ENCODE measurements at places on chromosomes 1 and 21. TPM values are rescaled to one million over a fixed set of nuclear protein-coding genes. Genes with fewer than 3 reads are reported as not detected.
A peak's percentile ranks its signal among the peaks of the same experiment; 100 is the strongest.

TRIM46 gene
- 0.10 TPM for total RNA-seq

- H3K4me1 ChIP-seq, result peaks cover 39% of the 10 kb centered on the region
- peak; percentile 50 for DNase-seq
- H3K36me3 ChIP-seq, result no peaks in the 10 kb centered on the region
- H3K27ac ChIP-seq, result peak overlapping the region; percentile 84
- H3K27me3 ChIP-seq, result no peaks in the 10 kb centered on the region
- H3K4me3 ChIP-seq, result no peak overlapping the region
These were observed 40.6 kb upstream of the CLIC4 start for GRCh38 chr1:24704411-24705259.

GRCh38 chr1:93317207-93317606, 28.5 kb upstream of the DR1 start:
- no peak overlapping the region for H3K27ac ChIP-seq
- no peak for DNase-seq
- no peaks in the 10 kb centered on the region for H3K4me1 ChIP-seq
- no peaks in the 10 kb centered on the region for H3K36me3 ChIP-seq

DNA sequence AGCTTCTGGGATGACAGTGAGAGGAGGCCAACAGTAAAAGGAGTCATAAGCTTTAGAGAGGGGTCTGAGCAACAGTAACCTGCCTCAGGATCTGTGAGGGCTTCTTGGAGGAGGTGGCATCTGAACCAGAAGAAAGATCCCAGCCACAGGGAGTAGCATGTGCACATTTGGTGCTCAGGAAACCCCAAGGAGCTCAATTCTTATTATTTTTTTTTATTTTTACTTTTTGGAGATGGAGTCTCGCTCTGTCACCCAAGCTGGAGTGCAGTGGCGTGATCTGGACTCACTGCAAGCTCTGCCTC, 4.7 kb downstream of the THEMIS2 start:
- H3K36me3 ChIP-seq, result peaks cover 2% of the 10 kb centered on the region
- no peak overlapping the region for H3K4me3 ChIP-seq
- H3K27me3 ChIP-seq, result no peaks in the 10 kb centered on the region
- H3K27ac ChIP-seq, result no peak overlapping the region
- H3K4me1 ChIP-seq, result peaks cover 5% of the 10 kb centered on the region
- DNase-seq, result no peak

DNA sequence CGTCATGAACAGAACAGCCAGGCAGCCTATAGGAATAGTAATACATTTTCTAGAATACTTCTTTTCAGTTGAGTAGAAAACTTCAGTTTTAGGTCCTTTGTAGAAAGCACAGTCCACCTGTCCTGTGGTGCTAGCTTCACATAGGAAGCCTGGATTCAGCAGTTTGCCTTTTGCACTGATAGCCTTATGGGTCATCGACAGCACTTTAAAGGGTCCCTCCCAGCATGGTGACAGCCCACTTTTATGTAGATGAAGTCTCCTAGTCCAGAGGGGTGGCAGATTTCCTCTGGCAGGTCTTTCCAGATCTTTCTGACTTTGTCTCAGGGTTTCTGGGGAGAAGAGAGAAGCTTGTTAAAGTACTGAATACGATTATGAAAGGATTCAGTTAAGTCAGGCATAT, 161.4 kb upstream of the TNR start:
- no peak overlapping the region for H3K4me3 ChIP-seq
- H3K27ac ChIP-seq, result no peak overlapping the region
- H3K36me3 ChIP-seq, result no peaks in the 10 kb centered on the region
- H3K4me1 ChIP-seq, result no peaks in the 10 kb centered on the region

DNA sequence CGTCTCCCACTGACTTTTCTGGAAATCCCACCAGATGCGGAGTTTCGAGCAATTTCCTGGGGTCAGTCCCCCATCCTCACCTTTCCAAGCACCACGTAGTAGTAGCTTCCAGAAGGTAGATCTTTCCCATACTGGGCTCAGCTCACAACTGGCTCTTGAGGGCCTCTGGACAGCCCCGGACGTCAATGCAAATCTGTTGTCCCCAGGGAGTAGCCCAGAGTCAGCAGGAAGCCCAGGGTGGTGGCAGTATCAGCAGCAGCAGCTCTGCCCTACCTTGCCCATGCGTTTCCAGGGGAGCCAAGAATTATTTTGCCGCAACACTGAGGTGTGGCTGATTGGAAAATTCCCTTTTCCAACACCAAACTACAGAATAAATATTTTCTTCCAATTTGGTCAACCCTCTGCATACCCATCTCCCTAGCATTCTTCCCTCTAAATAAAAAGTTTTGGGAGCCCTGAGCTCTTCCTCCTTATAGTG, 70.3 kb downstream of the CD46 start:
- H3K27me3 ChIP-seq, result no peaks in the 10 kb centered on the region
- peak overlapping the region; percentile 99 for H3K27ac ChIP-seq
- H3K36me3 ChIP-seq, result no peaks in the 10 kb centered on the region
- peak overlapping the region; percentile 57 for H3K4me3 ChIP-seq
- H3K4me1 ChIP-seq, result peaks cover 44% of the 10 kb centered on the region
- no peak for DNase-seq

GRCh38 chr21:43654806-43655489, 4.3 kb downstream of the HSF2BP start:
- peaks cover 27% of the 10 kb centered on the region for H3K4me1 ChIP-seq
- no peak for DNase-seq
- no peaks in the 10 kb centered on the region for H3K36me3 ChIP-seq
- H3K27me3 ChIP-seq, result no peaks in the 10 kb centered on the region

Measured in heart right ventricle (tissue), 16 donors.